GM23338 (cell line): ENCODE measurements at places on chromosomes 6 and 20. TPM values are rescaled to one million over a fixed set of nuclear protein-coding genes. Genes with fewer than 3 reads are reported as not detected.

The BIRC7 gene
- polyA plus RNA-seq, result 0.16 TPM in 1 of 2 replicates, not detected in the other

The NFATC2 gene
- 0.31 and 0.52 TPM in 2 replicates for polyA plus RNA-seq

The MATN4 gene
- 3.3 and 4.0 TPM in 2 replicates for polyA plus RNA-seq

The OVOL2 gene
- 10.6 and 11.5 TPM in 2 replicates for polyA plus RNA-seq

The GPX5 gene
- polyA plus RNA-seq, result 0.14 TPM in 1 of 2 replicates, not detected in the other

The PACSIN1 gene
- 4.7 and 5.2 TPM in 2 replicates for polyA plus RNA-seq
